T-helper 17 cell (primary cell): ENCODE measurements at places on chromosomes 1 and 21.

DNA sequence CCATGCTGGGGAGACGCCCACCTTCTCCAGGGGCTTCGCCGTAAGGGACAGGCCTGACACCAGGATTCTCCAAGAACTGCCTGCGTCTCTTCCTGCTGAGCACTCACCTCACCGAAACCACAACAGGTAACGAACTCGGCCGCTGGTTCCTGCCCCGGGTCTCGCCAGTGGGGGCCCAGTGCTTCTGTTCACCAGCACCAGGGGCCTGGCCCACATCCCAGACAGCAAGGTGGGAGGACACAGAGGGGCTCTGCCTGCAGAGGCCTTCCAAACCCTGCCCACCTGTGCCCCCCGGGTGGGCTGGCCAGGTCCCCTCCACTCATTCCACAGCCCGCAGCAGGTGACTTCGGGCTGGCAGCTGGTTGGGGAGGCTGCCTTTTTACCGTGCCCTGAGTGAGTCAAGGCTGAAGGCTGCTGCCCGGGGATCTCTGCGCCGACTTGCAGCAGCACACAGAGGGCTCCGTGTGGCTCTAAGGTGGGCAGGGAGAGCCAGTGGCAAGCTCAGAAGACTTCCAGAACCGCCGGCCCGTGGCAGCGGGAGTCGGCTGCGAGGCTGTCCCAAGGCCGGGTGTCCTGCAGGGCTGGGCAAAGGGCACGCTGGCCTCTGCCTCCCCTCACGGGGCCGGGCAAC, 14.7 kb upstream of the COL18A1 start:
- no peak for DNase-seq

- no peak for DNase-seq
Observed at GRCh38 chr1:68230484-68230802, 1.9 kb downstream of the WLS start.

DNA sequence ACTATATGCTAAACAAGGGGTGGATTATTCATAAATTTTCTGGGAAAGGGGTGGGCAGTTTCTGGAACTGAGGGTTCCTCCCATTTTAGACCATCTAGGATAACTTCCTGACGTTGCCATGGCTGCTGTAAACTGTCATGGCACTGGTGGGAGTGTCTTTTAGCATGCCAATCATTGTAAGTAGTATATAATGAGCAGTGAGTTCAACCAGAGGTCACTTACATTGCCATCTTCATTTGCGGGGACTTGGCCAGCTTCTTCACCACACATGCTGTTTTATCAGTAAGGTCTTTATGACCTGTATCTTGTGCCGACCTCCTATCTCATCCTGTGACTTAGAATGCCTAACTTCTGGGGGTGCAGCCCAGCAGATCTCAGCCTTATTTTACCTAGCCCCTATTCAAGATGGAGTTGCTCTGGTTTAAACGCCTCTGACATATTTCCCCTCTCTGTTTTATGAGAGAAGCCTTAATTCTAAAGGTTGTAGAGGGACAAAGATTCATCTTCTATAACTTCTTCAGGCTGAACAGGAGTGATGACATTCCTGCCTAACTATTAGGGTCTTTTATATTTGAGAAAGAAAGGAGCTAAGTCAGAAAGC, 60.4 kb downstream of the DIP2A start:
- no peak for DNase-seq

GRCh38 chr1:206859082-206859521, 6.3 kb upstream of the IL20 start:
- no peak for DNase-seq

DNA sequence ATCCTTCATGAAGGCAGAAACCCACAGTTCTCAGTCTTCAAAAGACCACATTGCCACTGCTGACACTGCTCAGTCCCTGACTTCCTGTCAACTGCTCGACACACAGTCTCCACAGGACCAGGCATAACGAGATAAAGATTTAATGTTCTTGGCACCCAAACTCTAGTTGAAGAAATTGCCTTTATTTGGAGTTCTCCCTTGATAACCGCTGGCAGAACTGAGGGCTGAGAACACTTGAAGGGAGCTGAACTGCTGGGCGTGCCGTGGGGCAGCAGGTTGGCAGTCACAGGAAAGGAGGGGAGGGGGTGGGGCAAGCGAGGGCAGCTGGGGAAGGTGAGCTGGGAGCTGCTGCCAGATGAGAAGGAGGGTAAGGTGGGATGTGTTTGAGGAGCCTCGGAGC, 15.9 kb downstream of the HENMT1 start:
- no peak for DNase-seq

GRCh38 chr1:172941471-172941870, 109.3 kb downstream of the TNFSF18 start:
- no peak for DNase-seq

DNA sequence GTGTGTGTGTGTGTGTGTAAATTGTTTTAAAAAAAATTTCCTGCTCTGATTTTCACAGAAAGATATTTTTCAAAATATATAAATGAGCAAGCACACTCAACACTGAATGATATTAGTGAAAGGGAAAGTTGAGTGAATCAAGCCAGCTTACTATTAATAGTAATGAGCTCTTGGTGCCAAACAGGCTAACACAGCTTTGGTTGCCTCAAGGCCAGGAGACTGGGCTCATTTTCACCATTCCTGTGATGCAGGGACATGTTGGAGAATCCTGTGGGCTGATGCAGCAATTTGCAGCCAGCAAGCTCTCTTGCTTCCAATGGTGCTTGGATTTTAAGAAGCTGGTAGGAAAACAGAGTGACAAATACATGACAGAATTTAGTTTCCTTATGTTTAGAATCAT, 30.2 kb downstream of the PLA2G4A start:
- DNase-seq = no peak

DNA sequence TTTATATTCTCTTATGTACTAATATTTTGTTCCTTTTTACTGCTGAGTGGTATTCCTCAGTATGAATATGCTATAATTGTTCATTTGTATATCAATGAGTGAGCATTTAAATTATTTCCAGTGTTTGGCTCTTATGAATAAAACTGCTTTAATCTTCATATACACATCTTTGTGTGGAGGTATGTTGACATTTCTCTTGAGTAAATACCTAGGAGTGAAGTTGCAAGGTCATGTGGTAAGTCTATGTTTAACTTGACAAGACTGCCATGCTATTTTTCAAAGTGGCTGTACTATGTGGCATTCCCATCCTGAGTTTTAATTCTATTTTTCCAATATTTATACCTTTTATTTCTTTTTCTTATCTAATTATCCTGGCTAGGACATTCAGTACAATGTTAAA, 124.2 kb downstream of the ADSS2 start:
- no peak for DNase-seq

- DNase-seq = no peak
Observed at GRCh38 chr1:9416918-9417500, 122.3 kb upstream of the SLC25A33 start.

DNA sequence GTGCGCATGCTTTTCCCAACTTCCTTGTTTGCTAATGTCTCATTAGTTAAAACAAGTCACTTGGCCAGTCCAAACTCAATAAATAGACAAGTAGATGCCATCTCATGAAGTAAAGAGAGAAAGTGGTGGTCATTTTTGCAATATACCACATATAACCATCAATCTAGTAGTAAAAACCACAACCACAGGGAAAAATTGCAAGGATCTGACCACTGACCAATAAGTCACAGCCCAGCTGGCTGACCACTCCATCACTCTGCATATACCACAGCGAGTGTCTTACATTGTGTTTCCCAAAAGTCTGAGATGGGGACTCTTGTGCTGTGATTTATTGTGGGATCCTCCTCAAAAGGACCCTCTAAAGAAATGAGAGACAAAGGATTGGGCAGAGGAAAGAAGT, 76.0 kb downstream of the FH start:
- no peak for DNase-seq

- no peak for DNase-seq
Observed at GRCh38 chr1:70202173-70202758, 3.1 kb downstream of the LRRC40 start.

GRCh38 chr1:107992347-107992746, 27.4 kb upstream of the VAV3 start:
- no peak for DNase-seq

DNA sequence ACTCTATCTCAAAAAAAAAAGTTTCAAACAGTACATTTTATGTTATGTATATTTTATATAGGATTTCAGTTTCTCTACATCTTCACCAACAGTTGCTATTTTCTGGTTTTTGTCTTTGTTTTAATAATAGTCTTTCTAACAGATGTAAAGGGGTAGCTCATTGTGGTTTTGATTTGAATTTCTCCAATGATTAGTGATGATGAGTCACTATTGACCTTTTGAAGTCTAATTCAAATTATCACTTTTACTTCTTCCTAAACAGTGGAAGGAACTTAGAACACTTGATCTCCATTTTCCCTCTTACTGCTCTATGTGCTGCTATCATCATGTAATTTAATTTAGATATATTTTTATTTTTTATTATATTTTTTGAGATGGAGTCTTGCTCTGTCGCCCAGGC, 31.7 kb upstream of the SHCBP1L start:
- no peak for DNase-seq

- no peak for DNase-seq
Observed at GRCh38 chr1:208198236-208198635, 45.9 kb downstream of the PLXNA2 start.

GRCh38 chr1:245999697-246000637, 507.1 kb downstream of the SMYD3 start:
- DNase-seq = no peak

GRCh38 chr1:107358619-107359327, 217.9 kb downstream of the NTNG1 start:
- DNase-seq = no peak

DNA sequence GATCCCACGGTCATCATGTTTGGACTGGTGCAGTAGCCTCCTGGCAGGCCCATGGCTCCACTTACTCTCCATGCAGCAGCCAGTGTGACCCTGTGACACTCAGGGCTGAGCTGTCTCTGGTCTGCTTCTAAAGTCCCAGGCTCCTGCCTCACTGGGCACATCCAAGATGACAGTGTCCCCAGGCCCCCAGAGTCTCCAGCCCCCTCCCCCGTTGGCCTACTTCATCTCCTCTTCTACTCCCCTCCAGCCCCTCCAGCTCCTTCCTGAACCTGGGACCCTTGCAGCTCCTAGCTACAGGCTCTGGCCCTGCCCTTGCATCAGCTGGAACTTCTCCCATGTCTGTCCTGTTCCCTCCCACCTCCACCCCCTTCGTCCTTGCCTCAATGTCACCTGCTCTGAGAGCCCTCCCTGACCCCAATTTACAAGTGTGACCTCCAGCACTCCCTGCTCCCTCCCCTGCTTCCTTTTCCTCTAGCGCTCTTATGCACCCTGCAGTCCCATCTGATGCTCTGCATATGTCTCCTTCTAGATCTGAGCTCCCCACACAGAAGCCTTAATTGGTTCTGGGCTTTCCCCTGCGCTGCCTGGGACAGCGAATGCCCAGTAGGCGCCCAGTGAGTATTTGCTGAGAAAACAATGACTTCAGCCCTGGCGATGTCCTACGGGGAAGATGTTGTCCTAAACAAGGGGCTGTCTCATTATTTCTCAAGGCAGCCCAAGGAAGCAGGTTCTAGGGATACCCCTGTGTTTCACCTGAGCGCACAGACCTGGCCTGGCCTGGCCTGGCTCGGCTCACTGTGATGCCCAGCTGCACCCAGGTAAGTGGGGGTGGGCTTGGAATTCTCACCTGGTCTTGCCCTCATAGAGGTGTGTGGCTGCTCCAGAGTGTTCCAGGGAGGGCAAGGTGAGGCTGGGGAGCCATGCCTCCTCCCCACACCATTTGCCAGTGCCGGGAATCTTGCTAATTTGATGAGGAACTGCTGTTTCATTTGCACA, 600.6 kb downstream of the PTPRU start:
- no peak for DNase-seq

DNA sequence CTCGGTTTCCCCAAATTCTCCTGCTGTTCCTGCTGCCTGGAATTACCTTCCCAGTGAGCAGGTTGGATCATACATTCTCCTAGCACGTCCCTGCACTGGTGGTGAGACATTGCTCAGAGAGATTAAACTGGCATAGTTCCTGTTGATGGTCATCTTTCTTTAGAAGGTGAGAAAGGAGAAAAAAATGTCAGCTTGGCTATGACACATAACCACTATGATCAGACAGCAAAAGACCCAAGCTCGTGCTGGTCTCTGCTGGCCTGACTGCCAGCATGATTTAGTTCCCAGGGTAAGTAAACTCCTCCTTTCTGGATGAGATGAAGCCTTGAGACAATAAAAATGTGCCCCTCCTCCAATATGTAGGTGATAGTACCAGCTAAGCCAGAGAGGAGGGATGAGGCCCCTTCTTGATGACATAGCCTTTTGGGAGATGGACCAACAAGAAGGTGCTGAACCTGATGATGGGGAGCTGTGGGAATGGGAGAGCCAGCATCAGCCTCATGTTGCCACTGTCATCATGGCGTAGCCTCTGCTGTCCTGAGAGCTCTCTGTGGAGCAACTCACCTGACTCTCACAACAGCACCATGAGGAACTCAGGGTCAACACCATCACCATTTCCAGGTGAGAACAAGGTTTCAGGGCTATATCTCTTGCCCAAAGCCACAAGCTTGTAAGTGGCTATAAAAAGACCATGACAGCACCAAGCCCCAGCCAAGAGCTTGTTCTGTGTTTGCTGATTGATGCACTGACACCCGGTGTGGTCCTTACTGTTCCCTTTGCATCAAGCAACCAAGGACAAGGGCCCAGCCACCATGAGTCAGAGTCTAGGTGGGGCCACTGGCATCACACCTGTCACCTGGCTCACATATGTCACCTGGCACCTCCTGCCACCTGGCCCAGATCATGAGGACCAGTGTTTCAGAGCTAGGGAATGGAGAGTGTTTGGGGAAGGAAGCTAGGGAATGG, 200.0 kb downstream of the MATN1 start:
- DNase-seq = no peak

GRCh38 chr1:109997867-109998229, 13.3 kb downstream of the AHCYL1 start:
- no peak for DNase-seq

DNA sequence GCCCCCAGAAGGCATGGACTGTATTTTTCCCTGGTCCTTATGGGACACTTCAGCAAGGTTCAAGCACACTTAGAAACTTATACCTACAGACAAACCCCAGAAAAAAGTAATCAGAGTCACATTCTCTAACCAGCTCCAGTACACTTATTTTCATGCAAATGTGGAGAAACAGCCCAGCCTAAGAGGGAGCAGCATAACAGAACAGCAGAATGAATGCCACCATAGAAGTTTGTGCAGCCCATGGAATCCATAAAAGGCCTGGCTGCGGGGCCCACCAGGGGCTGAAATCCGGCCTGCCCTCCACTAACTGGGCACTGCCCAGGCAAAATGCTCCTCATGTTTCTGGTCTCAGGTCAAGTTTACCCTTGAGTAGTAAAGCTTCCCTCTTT, 60.4 kb upstream of the ATP1A1 start:
- no peak for DNase-seq

- no peak for DNase-seq
Observed at GRCh38 chr1:89605692-89606091, 27.2 kb upstream of the LRRC8C start.
